ENCODE measurements at places on chromosomes 12 and 14. TPM values are rescaled to one million over a fixed set of nuclear protein-coding genes. Genes with fewer than 3 reads are reported as not detected.

DNA sequence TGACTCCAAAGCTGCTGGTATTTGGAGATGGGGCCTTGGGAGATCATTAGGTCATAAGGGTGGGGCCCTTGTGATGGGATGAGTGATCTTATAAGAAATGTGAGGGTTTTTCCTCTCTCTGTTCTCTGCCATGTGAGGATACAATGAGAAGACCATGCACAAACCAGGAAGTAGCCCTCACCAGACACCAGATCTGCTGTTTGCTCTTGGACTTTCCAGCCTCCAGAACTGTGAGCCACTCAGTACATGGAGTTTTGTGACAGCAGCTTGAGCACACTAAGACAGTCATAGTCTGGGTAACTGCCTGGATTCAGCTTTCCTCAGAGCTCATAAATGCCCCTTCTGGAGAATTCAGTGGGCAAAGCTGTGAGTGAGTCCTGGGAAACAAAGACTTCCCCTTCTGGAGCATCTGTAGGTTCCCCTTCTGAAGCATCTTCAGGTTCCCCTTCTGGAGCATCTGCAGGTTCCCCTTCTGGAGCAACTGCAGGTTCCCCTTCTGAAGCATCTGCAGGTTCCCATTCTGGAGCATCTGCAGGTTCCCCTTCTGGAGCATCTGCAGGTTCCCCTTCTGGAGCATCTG, 11.0 kb upstream of the PPP4R3A start:
- no peak overlapping the region for H3K27ac ChIP-seq
- ATAC-seq: no peak
- H3K4me1 ChIP-seq: no peaks in the 10 kb centered on the region
- no peak overlapping the region for H3K4me3 ChIP-seq

GRCh38 chr12:24045816-24046257, 96.4 kb upstream of the SOX5 start:
- H3K36me3 ChIP-seq: no peaks in the 10 kb centered on the region
- H3K4me3 ChIP-seq: no peak overlapping the region
- H3K4me1 ChIP-seq: no peaks in the 10 kb centered on the region
- H3K27ac ChIP-seq: no peak overlapping the region
- no peaks in the 10 kb centered on the region for H3K27me3 ChIP-seq

- H3K27ac ChIP-seq: no peak overlapping the region
- H3K4me1 ChIP-seq: no peaks in the 10 kb centered on the region
- H3K36me3 ChIP-seq: no peaks in the 10 kb centered on the region
- no peak overlapping the region for H3K4me3 ChIP-seq
These were observed 73.0 kb upstream of the FICD start for GRCh38 chr12:108442067-108442466.

DNA sequence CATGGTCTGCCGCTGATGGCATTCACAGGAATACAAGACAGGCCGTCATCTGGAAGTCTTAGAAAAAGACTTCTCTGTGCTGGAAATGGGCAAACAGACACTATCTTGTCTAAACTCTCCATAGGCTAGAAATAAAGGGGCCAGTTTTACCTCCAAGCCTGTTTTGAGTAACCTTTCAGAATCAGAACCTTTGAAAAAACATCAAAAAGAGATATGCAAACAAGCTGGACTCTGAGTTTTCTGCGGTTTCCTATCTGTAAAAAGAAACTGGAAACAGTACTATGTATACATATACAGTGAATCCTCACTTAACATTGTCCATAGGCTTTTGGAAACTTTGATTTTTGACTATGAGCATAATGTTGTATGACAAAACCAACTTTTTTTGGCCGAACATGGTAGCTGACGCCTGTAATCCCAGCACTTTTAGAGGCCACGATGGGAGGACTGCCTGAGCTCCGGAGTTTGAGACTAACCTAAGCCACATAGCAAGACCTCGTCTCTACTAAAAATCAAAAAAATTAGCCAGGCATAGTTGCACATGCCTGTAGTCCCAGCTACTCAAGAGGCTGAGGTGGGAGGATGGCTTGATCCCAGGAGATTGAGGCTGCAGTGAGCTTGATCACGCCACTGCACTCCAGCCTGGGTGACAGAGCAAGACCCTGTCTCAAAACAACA, 92.9 kb upstream of the MAX start:
- peaks cover 10% of the 10 kb centered on the region for H3K4me1 ChIP-seq
- H3K27ac ChIP-seq: no peak overlapping the region
- no peaks in the 10 kb centered on the region for H3K27me3 ChIP-seq
- H3K4me3 ChIP-seq: peak overlapping the region; percentile 50

GRCh38 chr12:129467726-129468125, 436.1 kb downstream of the TMEM132D start:
- no peak for ATAC-seq
- no peaks in the 10 kb centered on the region for H3K4me1 ChIP-seq
- no peak overlapping the region for H3K27ac ChIP-seq
- H3K36me3 ChIP-seq: no peaks in the 10 kb centered on the region

DNA sequence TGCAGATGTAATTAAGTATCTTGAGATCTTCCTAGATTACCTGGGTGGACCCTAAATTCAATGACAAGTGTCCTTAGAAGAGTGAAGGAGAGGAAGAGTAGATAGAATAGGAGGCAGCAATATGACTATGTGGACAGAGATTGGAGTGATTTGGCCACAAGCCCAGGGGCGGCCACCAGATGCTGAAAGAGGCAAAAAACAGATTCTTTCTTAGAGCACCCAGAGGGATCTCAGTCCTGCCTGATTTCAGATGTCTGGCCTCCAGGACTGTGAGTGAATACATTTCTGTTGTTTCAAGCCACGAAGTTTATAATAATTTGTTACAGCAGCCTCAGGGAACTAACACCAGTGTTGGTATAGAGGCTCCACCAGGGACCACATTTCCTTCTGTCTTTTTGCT, 67.3 kb downstream of the DACT1 start:
- ATAC-seq: no peak
- H3K4me1 ChIP-seq: no peaks in the 10 kb centered on the region
- no peaks in the 10 kb centered on the region for H3K36me3 ChIP-seq
- H3K27me3 ChIP-seq: peaks cover 17% of the 10 kb centered on the region

The TAS2R42 gene
- total RNA-seq: not detected

- H3K27ac ChIP-seq: no peak overlapping the region
- peaks cover 12% of the 10 kb centered on the region for H3K4me1 ChIP-seq
- H3K4me3 ChIP-seq: no peak overlapping the region
- no peaks in the 10 kb centered on the region for H3K27me3 ChIP-seq
- no peak for ATAC-seq
These were observed 7.3 kb upstream of the SNRNP35 start for GRCh38 chr12:123450636-123451035.

DNA sequence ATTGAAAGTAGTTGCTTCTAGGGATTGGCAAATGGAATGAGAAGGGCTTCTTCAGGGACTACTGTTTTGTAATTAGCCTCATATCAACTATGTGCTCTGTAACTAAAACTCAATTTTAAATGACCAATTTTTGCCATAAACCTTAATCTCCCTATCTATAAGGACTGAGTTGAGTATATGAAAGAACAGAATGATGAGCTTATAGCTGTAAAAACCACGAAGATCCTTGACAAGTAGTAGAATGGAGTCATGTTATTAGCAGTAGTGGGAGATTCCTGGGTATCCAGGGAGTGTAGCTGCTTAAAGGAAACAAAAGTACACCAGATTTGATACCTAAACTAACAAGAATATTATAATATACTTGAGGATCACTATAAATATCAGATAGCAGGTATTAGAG, 28.0 kb downstream of the LGALS3 start:
- H3K4me3 ChIP-seq: no peak overlapping the region
- H3K4me1 ChIP-seq: peaks cover 11% of the 10 kb centered on the region
- peaks cover 32% of the 10 kb centered on the region for H3K36me3 ChIP-seq
- peak; percentile 52 for ATAC-seq
- peak overlapping the region; percentile 22 for H3K27ac ChIP-seq
- H3K27me3 ChIP-seq: no peaks in the 10 kb centered on the region

The KCNMB4 gene
- 1.3 TPM for total RNA-seq

DNA sequence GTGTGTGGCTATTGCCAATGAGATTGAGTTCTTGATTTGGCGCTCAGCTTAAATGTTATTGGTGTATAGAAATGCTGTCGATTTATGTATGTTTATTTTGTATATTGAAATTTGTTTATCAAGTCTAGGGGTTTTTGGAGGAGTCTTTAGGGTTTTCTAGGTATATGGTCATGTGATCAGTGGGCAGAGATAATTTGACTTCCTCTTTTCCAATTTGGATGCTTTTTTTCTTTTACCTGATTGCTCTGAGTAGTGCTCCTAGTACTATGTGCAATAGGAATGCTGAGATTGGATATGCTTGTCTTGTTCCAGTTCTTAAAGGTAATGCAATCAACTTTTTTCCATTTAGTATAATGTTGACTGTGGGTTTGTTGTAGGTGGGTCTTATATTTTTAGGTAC, 99.8 kb upstream of the PMCH start:
- H3K4me1 ChIP-seq: no peaks in the 10 kb centered on the region
- no peak overlapping the region for H3K4me3 ChIP-seq
- no peaks in the 10 kb centered on the region for H3K27me3 ChIP-seq
- ATAC-seq: no peak
- no peak overlapping the region for H3K27ac ChIP-seq

The TCL1A gene
- not detected for total RNA-seq
